Non-pigmented ciliary epithelial cell (primary cell): ENCODE measurements at places on chromosomes 2 and 18.

DNA sequence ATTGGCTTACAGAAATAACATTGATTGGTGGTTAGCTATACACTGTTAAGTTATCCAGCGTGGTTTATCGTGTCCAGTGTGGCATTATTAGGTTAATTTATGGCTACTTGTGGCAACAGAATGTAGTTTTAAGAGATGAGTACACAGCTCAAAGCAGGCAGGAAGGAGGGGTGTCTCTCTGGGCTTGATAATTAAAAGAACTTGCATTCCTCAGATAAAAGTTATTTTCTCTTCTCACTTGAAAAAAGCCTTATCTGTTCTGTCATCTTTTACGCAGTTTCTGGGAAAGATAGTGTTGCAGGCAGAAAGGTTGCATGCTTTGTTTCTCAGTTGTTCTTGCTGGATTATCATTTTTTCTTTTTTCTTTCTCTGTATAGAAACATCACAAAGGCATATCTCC, 154.4 kb upstream of the COL3A1 start:
- DNase-seq = no peak

GRCh38 chr2:117943013-117943672, 70.7 kb downstream of the CCDC93 start:
- DNase-seq = no peak

DNA sequence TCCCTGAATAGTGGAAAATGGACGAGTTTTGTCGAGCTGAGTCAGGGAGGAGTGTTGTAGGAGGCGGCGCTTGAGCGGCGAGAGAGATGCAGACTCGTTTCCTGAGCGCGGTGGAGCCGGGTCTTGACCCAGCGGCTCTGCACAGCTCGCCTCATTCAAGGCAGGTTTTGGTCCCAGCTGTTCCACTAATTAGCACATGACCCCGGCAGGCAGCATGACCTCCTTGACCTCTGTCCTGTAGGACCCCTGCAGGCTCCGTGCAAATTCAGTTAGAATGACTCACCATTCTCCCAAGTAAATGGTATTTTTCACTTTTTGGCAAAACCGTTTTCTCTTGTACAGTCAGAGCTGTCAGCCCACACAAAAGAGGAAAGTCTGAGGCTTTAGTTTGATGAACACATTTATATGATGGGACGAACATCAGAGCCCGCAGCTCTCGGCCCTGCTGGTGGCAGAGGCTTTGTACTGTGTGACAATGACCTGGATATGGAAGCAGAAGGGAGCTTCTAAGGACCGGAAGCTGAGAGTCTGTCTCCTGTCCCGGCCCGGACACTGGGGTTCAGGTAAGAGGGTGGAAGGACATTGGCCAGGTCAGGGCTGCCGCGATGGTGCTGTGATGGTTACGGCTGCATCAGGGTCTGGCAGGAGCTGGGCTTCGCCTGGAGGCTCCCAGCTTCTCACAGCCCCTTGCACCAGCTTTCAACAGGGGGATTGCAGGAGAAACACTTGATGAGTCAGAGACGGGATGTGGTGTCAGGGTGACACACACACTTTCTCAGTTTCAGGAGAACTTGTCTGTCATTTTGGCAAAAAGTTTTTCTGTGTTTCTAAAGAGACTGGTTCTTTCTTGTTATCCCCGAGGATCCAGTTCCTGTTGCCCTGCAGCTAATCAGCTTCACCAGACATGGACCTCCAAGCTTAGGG, 29.9 kb upstream of the ALKAL2 start:
- peak; percentile 17 for DNase-seq

GRCh38 chr2:157685572-157685971, 56.9 kb upstream of the ACVR1C start:
- no peak for DNase-seq

- DNase-seq = no peak
These were observed 15.9 kb downstream of the ITGB1BP1 start for GRCh38 chr2:9407363-9407811.
